Activated T-cell treated with anti-CD3 and anti-CD28 coated beads for 4 hours (primary cell): ENCODE measurements at places on chromosomes 3 and 15.

DNA sequence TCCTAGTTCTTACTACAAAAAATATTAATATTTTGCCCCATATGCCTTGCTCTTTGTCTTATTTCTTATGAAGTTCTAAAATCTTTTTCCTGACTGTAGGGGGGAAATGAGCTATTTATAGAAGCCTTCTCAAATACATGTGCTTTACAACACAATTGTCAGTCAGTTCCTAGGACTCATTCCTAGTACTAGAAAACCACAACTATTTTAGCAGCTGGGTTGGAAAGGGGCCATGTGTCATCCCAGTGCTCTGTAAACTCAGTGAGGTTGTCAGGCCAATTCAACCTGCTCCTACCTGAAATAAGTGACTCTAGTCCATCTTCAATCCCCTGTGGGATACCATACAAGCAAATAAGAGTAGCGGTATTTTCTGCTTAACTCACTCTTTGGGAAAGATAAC is 153.8 kb downstream of the ULK4 start:
- DNase-seq: no peak

DNA sequence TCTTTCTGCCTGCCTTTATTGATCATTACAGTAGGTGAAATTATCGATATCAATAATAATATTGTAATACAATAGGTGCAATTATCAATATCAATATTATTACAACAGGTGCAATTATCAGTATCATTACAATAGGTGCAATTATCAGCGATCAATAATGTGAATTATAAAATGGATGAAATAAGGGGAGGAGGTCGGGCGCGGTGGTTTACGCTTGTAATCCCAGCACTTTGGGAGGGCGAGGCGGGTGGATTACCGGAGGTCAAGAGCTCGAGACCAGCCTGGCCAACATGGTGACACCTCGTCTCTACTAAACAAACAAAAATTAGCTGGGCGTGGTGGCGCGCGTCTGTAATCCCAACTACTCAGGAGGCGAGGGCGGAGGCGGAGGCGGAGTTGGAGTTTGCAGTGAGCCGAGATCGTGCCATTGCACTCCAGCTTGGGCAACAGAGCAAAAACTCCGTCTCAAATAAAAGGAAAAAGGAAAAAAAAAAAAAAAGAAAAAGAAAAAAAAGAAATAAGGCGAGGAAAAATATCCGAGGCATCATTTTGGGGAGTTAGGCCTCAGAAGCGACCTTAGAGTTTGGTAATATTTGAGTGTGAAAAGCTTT is 611 bp upstream of the BNIP2 start:
- peak; percentile 33 for DNase-seq

DNA sequence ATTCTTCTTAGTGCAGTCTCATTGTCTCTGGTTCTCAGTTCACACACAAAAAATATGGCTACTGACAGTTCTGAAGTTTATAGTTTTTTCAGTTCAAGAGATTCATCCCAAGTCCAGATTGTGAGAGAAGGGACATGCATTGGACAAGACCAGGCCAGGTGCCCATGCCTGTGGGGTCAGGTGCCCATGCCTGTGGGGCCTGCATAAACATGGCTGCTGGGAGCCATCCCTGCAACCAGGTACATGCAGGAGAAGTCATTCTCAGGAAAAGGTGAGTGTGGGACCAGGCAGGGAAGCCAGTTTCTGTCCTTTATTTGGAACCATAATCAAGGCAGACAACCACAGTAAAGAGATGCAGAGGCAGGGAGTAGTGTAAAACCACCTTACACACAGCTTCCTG is 6.3 kb upstream of the TM4SF1 start:
- no peak for DNase-seq

DNA sequence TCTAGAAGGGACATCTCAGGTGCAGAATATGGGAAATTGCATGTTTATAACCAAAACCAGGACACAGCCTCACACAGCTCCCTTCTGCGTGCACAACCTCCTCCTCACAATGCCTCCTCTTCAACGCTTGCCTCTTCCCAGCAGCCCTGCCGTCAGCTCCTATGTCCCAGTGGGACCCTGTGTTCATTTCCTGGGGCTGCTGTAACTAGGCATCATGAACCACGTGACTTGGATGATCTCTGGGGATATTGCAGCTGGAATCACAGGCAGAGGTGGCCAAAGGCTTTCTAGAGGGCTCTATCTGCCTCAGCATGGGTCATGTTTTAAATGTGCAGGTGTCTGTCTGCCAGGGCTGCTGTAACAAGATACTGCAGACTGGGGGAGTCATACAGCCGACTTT is 375.3 kb downstream of the OCA2 start:
- DNase-seq: no peak

- no peak for DNase-seq
Measured at GRCh38 chr3:34851137-34851536, 788.2 kb upstream of the ARPP21 start.

DNA sequence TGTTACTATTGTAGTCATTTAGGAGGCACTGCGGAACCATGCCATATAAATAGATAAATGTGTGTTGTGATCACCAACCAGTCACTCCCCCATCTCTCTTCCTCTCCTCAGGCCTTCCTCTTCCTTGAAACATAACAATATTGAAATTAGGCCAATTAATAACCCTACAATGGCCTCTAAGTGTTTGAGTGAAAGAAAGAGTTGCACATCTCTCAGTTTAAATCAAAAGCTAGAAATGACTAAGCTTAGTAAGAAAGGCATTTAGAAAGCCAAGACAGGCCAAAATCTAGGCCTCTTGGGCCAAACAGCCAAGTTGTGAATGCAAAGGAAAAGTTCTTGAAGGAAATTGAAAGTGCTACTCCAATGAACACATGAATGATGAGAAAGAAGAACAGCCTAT is 8.1 kb upstream of the DNASE1L3 start:
- DNase-seq: no peak

DNA sequence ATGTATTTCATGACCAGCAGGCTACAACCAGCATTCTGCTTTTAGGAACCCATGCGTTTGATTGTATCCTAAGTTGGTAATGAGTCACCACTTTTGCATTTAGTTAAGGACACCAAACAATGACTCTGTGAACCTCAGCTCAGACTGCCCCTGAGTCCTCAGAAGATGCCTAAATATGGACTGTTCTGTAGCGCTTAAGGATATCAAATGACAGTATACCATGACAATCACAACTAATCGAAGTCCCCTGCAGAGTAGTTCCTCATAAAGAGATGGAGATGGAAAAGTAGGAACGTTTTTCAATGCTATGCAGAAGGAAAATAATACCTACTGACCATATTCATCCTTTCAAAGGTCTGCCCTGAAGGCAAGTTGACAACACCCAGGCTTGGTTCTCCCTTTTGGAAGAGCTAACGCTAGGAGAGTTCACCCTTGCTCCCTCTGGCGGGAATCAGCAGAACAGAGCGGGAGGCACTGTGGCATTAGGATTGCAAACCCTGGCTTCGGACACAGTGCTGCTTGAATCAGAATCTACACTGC is 508.6 kb downstream of the FHIT start:
- no peak for DNase-seq

DNA sequence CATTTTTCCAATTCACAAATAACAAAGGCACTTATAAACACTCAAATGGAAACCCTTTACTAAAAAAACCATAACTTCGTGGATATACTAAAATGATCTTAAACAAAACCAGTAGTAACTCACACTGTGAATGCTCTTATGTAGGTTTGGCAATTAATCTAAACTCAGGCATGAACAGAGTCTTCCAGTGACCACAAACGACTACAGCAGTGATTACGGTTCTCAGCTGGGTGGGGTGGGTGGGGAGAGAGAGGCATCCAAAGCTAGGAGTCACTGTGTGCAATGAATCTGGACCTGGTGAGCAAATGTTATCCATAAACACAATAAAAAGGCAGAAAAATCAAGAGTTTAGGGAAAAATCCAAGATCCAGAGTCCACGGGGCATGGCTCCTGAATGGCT is 21.3 kb downstream of the SLC12A8 start:
- DNase-seq: no peak

GRCh38 chr3:131329774-131330173 is 51.8 kb upstream of the NUDT16 start:
- no peak for DNase-seq

- DNase-seq: peak; percentile 68
Measured at GRCh38 chr3:52446631-52447511, 2.0 kb upstream of the SEMA3G start.

DNA sequence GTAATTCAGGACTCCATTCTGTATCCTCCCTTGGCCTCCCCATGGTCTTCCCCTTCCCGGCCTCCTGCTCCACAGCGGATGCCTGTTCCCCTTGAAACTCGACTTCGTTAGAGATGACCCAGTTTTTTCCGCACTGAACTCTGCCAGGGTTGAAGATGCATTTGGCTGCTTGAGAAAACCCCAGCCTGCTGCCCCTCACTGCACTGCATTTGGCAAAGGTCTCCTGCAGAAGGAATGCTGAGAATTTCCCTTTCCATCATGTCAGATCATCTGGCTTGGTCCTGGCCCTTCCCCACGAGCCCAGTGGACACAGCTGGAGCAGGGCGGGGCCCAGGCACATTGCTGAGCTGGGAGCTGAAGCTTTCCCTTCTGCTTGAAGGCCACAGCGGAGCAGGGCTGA is 37.6 kb upstream of the RGMA start:
- DNase-seq: no peak

GRCh38 chr3:60755094-60755493 is 496.2 kb downstream of the FHIT start:
- DNase-seq: no peak

DNA sequence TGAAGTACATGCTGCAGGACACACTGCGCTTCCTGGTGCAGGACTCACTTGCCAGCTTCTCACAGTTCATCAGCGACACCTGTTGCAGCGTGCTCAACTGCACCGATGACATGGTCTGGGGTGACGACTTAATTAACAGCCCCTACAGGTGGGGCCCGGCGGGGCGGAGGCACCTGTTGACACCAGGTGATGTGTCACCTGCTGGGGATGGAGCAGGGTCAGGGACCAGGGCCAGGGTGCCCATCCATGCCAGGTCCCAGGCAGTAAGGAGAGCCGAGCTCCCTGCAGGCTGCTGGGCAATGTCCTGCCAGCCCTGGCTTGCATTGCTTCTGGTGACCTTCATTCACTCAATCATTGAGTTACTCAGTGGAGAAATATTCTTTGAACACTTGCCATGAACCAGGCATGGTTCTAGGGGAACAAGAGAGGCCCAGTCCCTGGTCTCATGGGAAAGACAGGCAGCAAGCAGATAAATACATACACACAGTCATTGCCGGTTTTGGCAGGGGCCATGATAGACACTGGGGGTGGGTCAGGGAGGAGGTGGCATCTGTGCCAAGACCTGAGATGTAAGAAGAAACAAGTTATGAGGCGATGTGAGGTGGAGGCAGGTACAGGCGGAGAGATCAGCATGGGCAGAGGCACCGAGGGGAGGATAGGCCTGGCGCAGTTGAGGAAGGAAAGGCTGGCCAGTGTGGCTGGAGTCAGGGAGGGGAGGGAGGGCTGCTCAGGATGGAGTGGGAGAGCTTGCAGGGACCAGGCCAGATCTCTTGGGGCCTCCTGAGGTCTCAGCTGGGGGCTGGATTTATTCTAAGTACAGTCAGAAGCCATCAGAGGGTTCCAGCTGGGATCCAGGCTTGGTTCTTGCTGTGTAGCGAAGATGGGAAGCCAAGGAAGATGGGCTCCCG is 30.8 kb downstream of the DNAH1 start:
- DNase-seq: no peak

DNA sequence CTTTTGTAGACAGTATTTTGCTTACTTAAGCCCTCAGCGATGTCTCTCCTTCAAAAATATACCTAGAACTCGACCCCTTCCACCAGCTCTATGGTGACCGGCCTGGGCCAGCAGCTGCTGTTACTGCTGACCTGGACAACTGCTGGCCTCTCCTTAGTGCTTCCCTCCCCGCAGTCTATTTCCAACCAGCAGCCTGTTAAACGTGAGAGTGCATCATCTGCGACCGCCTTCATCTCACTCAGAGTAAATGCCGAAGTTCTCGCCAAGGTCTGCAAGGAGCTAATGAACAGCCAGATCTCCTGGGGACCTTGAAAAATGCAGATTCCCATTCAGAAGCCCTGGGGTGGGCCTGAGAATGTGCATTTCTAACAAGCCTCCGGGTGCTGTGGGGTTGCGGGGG is 86.7 kb downstream of the RPLP1 start:
- DNase-seq: no peak

DNA sequence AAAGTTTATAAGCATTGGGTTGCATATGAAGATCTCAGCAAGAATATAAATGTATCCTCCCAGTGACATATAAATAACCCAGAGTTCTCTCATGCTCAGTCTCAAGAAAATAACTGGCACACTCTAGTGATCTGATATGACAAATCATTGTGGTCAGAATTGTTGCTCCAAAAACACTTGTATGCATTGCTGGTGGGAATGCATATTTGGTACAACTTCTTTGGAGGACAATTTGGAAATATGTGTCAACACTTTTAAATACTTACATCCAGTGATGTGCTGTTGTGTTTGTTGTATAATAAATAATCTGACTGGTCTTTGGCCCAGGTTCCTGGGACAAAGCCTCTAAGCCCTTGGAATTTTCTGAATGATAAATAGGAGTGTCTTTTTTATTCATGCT is 66.7 kb upstream of the STT3B start:
- DNase-seq: no peak

GRCh38 chr3:23900744-23901143 is 16.0 kb downstream of the NKIRAS1 start:
- DNase-seq: no peak

GRCh38 chr15:37819191-37819590 is 115.2 kb upstream of the TMCO5A start:
- DNase-seq: no peak

DNA sequence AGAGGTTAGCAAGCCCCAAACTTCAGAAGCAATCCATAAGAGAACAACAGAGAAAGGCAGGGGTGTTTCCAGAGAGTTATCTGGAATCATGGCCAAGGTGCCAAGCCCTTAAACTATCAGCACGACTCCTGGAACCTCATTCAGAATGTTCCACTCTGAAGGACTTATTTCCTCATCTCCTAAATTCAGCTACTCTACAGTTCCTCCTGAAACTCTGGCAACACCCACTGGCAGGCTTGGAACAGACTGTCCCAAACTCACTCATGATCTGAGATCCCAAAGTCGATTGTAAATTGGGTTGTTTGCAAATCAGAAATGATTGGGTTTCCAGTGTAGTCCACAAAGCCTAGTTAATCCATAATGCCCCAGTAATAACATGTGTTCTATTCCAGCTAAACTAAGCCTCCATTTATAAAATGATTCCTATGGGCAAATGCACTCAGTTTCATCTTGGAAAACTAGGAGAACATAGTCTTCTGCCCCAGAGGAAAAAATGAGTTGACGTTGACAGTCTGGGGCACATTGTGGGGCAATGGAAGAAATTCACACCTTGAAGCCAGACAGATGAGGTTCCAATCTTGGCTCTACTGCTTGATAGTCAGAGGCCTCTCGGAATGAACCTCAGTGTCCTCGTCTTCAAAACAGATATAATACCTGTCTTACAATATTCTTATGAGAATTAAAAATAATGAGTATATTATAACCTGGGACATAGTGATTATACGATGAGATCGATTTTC is 65.9 kb downstream of the SLCO2A1 start:
- no peak for DNase-seq

DNA sequence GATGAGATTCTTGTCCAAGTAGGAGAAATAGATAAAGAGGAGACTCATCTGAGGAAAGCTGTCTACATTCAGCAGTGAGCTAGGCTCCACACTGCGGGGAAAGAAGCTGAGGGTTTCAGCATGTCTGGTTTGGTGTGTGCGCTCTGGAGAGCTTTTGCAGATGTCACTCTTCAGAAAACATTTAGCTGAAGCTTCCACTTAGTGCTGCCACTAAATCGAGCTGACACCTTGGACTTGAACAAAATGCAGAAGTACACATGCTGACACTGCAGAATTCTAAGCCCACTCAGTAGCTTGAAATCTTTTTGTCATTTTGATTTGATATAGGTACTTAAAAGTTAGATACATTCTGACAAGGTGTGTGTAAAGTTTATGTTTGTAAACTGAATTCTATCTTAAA is 32.3 kb upstream of the CRTC3 start:
- DNase-seq: no peak

GRCh38 chr3:131922356-131922755 is 112.5 kb downstream of the CPNE4 start:
- no peak for DNase-seq
